Stimulated activated CD8-positive, alpha-beta memory T cell treated with anti-CD3 and anti-CD28 coated beads, Interleukin-12 subunit alpha, Interleukin-12 subunit beta, amount 100 ng/mL, for 1 hour (primary cell): ENCODE measurements at places on chromosomes 16 and 17.

- DNase-seq: no peak
These were observed at the start of gene PRR15L for GRCh38 chr17:47957591-47958490. TSS of gene PRR15L (minus strand) at chr17:47957883. CDS start at chr17:47953234, 4,649 bp downstream.

DNA sequence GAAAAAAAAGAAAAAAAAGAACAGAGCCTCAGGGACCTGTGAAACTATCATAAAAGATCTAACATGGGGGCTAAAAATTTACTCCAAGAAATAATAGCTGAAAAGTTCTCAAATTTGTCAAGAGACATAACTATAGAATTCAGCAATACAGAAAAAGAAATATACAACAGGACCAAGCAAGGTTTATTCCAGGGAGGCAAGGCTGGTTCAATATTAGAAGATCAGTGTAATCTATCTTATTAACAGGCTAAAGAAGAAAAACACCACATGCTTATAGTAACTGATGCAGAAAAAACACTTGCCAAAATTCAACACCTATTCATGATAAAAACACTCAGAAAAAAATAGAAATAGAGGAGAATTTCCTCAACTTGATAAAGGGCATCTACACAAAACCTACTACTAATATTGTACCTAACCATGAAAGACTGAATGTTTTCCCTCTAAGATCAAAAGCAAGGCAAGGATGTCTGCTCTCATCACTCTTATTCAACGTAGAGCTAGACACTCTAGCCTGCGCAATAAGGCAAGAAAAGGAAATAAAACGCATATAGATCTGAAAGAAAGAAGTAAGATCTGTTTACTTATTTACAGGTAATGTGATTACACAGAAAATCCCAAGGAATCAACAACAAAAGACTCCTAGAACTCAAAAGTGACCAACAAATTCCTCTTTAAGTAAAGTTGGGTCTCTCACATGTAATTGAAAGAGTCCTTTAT lies 1.2 kb upstream of the ACSM3 start:
- no peak for DNase-seq

- peak; percentile 53 for DNase-seq
These were observed 32.1 kb upstream of the PRKCB start for GRCh38 chr16:23803591-23804123.

DNA sequence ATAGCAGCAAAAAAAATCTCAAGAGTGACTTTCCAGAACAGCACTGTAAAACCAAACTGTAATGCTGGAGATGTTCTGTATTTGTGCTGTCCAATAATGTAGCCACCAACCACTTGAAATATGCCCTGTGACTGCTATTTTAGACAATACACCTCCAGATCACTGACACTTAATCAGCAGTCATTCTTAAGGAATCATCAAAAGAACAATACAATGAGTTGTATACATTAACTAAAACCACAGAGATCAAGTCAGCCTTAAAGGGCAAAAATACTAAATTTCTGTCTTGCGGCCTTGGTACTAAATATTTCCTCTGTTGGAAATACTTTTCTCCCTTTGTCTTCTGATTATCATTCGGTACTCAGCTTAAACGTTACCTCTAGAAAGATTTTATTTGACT lies 33.6 kb upstream of the ANKFY1 start:
- no peak for DNase-seq

DNA sequence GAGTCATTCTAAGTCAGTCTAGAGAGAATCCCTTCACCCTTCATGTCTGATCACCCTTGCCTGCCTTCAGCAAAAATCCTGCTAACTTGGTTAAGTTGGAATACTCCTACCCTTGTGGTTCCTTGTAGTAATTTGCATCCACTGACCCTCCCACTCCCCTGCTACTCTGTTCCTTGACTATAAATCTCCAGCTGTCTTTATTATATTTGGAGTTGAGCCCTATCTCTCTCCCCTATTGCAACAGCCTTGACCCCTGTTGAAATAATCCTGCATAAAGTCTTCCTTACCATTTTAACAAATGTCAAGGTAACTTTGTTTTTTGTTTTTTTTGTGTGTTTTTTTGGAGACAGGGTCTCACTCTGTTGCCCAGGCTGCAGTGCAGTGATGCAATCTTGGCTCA lies 590.1 kb downstream of the WWOX start:
- no peak for DNase-seq

DNA sequence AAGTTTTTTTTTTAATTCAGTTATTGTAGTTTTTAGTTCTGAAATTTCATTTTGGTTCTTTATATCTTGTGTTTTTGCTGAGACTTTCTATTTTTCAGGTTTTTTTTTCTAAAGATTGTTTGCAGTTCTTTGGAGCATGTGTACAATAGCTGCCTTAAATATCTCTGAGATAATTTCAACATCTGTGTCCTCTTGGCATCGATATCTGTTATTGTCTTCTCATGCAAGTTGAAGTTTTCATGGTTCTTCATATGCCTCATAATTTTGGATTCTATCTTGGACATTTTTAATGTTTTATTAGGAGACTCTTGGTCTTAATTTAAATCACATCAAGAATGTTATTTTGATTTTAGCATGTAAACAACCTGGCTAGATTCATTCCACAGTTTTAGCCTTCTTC lies 22.8 kb downstream of the COX11 start:
- DNase-seq: no peak

DNA sequence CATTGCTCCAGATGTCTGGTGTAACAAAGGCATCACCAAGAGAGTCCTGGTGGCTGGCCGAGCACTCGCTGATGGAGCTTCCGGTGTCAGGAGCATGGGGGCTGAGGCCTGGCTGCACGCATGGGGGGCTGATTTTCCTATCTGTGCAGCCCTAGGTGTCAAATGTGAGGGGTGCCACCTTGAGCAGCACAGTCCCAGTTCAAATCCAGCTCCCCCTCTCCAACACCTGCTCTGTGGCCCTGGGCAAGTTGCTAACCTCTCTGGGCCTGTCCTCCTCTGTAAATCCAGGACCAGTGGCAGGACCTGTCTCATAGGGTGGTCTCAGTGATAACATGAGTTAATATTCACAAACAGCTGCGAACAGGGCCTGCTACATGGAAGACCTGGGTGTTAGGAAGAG lies 12.9 kb downstream of the ENPP7 start:
- no peak for DNase-seq

- no peak for DNase-seq
These were observed 26.5 kb upstream of the NF1 start for GRCh38 chr17:31068291-31068690.

DNA sequence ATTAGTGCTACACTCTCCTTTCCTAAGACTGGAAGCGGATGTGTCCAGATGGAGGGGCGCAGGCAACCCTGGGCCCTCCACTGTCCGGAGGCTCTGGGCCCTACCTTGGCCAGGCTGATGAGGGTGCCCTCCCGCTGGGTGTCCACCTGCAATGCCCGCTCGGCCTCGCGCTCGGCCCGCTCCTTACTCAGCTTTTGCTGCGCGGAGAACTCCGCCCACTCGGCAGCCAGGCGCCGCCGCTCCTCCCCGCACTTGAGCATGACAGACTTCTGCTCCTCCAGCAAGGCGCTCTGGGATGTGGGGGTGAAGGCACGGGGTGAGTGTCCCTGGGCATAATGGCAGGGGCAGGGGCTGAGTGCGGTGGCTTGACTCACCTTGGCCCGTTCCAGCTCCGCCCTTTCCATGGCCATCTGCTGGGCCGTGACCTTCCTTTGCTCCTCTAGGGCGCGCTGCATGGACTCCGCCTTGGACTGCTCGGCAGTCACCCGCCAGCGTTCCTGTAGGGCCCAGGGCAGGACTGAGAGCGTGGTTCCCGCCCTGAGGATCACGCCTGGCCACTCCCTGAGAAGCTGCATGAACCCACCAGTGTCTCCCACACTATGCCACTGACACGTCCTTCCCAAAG lies 10.1 kb upstream of the MRPL38 start:
- DNase-seq: no peak

DNA sequence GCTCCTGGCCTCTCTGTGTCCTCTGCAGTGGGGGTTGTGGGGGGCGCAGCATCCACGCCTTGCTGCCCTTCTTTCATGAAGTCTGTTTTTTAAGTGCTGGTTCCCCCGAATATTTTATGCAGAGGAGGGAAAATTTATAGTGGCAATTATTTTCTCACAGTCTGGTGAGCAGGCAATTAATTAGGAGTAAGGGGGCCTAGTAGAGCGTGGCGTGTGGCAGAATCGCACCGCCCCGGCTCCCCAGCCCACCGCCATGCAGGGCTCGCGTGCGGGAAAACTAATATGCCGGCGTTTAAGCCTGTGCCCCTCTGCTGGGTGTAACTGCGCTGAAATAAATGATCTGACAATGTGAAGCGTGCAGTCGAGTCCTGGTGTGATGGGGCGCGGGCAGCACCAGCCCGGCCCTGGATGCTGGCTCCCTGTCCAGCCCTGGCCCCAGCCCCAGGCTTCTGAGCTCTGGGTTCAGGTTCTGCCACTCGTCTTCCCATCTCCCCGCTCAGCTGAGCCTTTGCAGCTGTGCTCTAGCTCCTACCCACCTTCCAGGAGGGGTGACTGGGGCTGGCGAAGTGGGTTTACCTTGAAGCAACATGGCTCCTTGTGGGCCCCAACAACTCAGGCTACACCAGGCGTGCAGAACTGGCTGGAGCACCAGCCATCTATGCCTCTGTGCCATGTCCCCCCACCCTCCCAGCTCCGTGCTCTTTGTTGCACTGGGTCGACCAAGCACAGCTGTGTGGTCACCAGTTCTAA lies 13.8 kb downstream of the ENGASE start:
- DNase-seq: no peak

- no peak for DNase-seq
These were observed 1.1 kb upstream of the ACE start for GRCh38 chr17:63475491-63476412.

- no peak for DNase-seq
These were observed at the start of gene CRAMP1 for GRCh38 chr16:1612320-1613111. TSS of gene CRAMP1 (plus strand) at chr16:1612360. CDS start at chr16:1614640, 2,280 bp downstream.

DNA sequence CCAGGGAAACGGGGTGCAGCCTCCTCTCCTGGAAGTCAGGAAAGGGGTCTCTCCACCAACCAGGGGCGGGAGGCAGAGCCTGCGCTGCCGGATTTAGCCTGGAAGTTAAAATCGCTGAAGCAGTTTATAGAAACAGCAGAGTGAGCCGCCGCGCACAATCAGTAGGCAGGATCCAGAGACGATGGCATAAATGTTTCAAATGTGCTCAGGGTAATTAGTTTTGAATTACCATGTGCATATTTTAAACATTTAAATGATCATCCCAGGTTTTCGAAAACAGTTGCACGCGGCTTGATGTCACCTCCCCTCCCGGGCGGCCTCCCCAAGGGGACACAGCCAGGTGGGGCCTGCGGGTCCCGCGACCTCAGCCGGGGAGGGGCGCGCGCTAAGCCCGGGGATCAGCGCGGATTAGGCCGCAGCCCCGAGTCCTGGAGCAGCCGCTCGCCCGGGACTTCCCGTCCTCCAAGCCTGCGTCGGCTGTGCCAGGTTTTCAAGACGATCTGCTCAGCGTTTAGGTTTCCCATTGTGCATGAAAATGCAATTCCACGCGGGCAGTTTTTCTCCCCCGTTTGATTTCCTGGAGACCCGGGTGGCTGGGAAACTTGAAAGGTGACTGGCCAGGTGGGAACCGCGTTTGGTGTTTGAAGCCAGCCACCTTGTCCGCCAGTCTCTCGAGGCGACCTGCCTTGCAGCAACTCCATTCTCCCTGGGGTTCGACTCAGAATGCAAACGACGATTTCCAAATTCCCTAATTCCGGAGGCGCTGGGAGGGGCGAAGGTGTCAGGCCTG lies 78.3 kb downstream of the RPA1 start:
- no peak for DNase-seq

- no peak for DNase-seq
These were observed 338.7 kb downstream of the GRIN2A start for GRCh38 chr16:9843424-9844018.

- DNase-seq: no peak
These were observed 448.4 kb upstream of the CDH11 start for GRCh38 chr16:65570261-65570660.
